ENCODE measurements at places on chromosomes 11 and 22. TPM values are rescaled to one million over a fixed set of nuclear protein-coding genes. Genes with fewer than 3 reads are reported as not detected.

TMEM191B gene
- total RNA-seq = 3.8 TPM

E2F8 gene
- 2.3 TPM for total RNA-seq

BAIAP2L2 gene
- 0.10 TPM for total RNA-seq

PTGDR2 gene
- 1.2 TPM for total RNA-seq

- H3K4me1 ChIP-seq = peaks cover 28% of the 10 kb centered on the region
- no peak for DNase-seq
- H3K27me3 ChIP-seq = no peaks in the 10 kb centered on the region
Observed at GRCh38 chr11:76796511-76797198, 13.5 kb downstream of the TSKU start.

- no peaks in the 10 kb centered on the region for H3K36me3 ChIP-seq
- H3K27ac ChIP-seq = no peak overlapping the region
- DNase-seq = no peak
Observed at GRCh38 chr22:47352920-47353700, 590.7 kb downstream of the TBC1D22A start.

DNA sequence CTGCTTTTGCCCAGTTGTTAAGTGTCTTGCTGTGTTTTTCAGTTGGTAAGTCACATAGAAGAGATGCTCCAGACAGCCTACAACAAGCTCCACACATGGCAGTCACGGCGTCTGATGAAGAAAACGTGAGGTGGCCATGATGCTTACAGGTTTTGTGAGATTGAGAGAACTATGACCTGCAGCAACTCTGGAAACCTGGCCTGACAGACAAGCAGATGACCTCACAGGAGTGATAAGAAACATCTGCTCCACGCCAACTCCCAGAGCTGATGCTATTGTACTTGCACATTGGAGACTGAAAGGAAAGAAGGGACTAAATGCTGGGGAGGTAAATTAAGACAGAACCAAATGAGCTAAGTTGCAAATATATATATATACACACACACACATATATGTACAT is 28.6 kb upstream of the LDHA start:
- H3K27me3 ChIP-seq = no peaks in the 10 kb centered on the region
- H3K36me3 ChIP-seq = peaks cover 33% of the 10 kb centered on the region
- DNase-seq = no peak
- H3K4me3 ChIP-seq = no peak overlapping the region

All from spinal cord (tissue), 10 donors.